Upper lobe of left lung (tissue), 6 donors: ENCODE measurements at places on chromosomes 16 and 17.
A peak's percentile ranks its signal among the peaks of the same experiment; 100 is the strongest.

DNA sequence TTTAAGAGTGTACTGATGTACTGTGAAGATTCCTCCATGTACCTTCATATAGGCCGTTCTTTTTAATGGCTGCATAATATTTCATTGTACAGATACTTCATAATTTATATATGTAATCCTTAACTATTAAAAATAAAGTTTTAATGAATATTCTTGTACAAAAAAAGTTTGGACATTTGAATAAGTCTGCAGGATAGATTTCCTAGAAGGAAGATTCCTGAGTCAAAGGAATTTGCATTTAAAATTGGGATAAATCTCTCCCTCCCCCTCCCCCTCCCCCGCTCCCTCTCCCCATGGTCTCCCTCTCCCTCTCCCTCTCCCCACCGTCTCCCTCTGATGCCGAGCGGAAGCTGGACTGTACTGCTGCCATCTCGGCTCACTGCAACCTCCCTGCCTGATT lies 15.6 kb upstream of the SLC13A2 start:
- no peak for DNase-seq

DNA sequence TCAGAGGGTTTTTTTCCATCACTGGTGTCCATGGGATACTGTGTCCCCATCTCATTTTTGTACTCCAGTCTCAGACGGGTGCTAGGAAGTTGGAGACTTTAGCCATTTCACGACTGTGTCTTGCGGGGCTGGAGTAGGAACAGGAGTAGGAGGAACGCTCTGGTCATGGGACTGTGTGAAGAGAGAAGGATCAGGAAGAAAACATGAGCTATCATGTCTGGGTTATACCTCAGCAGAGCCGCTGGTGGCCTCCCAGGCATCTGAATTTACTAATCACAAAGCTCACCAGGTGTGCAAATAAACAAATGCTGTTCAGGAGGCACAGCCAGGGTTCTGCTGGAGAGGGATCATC lies 225.4 kb downstream of the SEC14L1 start:
- no peak for DNase-seq

DNA sequence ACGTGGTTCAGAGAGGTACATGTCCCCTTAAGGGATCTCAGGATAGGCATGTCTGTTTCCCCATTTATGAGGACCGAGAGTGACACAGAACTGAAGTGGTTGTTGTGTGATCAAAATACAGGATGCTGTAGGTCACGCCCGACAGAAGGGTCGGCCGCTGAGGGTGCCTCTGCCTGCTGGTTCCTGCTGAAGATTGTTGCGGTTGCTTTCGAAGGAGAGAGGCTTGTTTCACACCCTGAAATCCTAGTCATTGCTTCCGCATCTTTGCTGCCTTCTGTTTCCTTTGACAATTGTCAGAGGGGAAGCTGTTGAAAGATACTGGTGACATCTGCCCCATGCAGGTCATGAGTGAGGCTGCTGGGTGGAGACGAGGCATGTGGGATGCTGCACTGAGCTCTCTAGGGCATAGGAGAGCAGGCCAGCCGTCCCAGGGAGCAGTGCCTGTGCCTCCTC lies 3.8 kb upstream of the NAT9 start:
- no peak for DNase-seq

DNA sequence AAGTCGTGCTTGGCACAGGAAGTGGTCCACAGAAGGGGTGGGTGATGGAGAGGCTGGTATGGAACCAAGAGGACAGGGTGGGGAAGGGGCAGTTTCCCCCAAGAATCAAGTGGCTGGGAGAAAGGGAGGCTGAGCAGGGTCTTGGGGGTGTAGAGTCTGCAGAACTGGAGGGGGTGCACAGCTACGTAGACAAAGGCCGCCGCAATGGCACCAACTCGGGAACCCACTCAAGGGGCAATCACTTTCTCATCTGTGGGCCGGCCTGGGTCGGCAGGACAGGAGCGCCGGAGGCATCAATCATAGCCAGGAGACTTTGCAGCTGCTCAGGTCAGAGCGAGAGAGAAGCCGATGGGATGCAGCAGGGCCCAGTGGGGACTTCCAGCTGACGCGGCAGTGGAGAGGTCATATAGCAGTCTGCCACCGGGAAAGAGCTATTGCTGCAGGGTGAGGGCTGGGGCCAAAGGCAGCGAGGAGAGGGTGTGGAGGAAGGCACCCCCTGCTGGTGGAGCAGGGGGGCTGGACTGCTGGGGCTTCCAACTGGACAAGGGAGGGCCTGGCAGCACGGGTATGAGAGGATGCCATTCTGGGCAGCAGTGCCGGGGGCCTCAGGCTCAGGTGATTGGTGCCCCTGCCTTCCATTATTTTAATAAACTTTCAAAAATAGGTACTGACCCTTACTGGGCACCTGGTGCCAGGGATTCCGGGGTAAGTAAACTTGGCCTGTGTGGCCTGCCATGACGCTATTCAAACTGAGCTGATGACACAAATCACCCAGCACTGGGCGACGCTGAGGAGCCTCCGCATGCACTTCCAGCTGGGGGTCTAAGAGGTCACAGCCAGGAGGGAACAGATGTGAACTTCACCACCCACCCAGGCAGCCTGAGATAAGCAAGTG lies 52.5 kb upstream of the MTSS2 start:
- peak; percentile 84 for DNase-seq

GRCh38 chr16:20001856-20002707 lies 71.6 kb downstream of the GPR139 start:
- peak; percentile 46 for DNase-seq

- no peak for DNase-seq
Measured at GRCh38 chr17:28256881-28257280, 62.1 kb upstream of the TMEM97 start.

DNA sequence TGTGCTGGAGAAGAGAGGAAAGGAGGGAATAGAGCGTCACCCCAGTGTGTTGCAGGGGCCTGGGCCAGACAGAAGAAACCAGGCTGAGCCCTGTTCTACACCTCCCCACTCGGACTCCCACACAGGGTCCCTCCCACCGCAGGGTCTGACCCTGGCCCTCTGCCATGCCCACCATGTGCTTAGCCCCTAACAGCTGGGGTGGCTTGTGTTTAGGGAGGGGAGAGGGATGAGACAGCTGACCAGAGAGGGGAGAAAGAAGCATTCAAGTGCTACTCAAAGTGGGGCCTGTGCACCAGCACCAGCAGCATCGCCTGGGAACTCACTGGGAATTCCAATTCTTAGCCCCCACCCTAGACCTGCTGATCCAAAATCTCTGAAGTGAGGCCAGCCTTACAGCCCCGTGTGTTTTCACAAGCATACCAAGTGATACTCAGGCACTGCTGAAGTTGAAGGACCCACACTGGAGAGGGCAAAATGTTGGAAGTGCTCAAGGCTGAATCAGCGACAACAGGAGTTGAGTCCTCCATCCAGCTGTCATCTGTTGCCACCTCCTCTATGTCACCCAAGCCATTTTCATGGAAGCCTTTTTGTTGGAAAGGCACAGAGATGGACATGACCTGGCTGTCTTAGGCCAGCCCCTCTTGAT lies 47.0 kb downstream of the FZD2 start:
- DNase-seq: no peak

DNA sequence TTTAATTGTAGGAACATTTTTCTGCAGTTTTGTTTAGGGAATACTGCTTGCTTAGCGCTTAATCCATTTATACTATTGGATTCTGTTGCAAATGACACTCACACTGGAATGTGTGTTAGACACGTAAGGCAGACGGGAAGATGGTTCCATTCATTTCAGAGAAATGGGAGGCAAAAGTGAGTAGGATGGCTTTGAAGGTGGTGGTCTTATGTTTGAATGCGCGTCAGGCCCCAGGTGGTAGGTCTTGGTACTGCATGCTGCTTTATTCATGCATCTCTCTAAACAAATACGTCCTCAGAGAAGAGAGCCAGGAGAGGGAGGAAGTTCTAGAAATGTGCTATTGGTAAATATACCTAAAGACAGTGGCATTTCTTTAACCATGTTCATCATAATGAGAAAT lies 997.6 kb upstream of the RBFOX1 start:
- no peak for DNase-seq

GRCh38 chr16:89473791-89474414 lies 16.5 kb downstream of the ANKRD11 start:
- DNase-seq: peak; percentile 46

DNA sequence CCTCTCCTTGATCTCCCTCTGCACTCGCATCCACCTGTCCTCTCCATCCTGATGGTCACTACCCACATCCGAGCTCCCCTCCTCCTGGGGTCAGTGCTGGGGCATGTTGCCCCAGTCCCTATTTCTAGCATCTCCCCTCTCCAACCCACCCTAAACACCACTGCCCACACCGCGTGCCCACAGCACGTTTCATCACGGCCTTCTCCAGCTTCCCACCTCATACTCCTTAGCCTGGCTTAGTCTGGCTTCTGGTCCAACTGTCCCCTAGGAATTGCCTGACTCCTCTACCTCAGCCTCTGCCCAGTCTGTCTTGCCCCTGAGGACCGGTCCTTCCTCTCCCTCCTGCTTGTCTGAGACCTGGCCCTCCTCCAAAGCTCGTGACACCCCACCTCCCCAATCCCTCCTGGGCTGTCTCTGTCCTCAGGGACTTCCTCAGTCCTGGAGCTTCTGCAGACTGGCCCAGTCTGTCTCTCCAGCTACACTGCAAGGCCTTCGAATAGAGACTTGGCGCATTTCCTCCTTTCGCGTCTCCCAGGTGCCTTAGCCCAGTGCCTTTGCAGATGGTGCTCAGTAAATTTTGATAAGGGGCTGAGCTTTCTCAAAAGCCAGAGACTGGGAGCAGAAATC lies 4.9 kb downstream of the ALOX15 start:
- no peak for DNase-seq

DNA sequence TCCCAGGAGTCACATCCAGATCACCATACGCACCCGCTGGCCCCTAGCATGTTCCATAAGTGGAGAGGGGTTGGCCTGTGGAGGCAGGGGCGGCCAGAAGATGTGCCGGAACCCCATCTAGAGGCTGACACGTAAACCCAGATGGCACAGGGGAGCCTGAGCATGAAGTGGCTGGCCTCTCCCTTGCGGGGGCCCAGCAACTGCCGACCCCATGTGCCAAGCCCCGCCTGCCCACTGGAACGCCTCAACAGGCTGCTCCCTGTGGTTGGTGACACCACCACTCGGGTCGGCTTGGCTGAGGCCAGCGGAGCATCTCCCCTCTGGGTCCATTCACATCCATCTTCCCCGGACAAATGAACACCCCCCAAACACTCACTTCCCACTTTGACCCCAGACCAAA lies 9.5 kb downstream of the BCAR1 start:
- no peak for DNase-seq

GRCh38 chr16:11475896-11476630 lies 110.7 kb downstream of the LITAF start:
- DNase-seq: no peak

DNA sequence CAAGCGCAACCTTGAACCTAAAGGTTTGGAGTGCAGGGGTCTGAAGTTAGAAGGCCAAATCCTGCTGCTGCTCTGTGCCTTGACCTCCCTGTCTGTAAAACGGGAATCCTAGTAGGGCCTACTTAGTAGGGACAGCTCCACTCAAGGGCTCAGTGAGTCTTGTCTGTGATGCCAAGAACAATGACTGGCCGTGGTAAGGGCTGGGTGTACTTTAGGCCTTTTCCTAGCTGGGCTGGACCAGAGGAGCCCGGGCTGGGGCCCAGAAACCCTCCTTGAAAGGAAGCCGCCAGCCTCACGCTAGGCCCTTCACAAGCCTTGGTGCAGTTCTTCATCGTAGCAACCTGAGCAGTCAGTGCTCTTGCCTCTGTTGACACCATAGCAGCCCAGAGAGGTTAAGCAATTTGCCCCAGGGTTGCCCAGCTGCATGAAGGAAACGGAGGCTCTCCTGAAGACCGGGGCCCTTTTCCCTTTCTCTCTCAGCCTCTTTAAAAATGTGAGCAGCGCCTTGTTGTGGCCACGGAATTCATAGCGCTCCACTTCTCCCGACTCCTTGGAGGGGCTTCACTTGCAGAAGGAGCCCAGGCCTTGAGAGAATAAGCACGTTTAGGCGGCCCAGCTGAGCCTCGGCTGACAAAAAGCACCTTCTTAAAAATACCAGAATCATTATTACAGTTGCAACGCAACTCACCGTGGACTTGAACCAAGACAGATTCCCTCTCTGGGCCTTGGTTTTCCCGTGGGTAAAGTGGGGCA lies 4.4 kb downstream of the NECAB2 start:
- DNase-seq: no peak

DNA sequence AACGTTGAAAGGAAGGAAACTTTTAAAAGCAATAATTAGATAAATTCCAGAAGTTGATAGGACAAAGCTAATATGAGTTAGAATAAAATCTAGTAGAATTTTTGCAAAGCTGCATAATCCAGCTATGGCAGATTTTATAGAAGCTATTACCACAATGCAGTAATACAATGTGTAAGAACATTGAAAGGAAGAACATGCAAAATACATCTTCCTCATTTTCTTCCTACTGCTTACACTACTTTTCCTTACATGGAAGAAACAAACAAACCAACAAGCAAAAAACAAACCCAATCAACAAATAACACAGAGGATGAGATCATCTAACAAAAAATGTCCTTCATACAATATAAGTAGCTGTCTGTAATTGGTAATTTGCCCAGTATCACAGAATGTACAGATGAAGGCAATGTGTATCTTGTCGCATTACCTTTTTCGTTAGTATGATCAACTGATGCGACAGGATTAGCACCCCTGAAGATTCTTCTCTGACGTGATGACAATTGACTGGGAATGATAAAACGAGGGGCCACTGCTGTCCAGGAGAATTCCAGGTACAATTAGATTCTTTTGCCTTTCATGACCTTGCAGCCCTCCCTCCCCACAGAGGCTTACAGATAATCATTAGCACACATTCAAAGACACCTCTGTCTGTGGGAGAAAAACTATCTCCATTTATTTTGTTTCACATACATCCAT lies 21.2 kb upstream of the LRRC37A start:
- no peak for DNase-seq

DNA sequence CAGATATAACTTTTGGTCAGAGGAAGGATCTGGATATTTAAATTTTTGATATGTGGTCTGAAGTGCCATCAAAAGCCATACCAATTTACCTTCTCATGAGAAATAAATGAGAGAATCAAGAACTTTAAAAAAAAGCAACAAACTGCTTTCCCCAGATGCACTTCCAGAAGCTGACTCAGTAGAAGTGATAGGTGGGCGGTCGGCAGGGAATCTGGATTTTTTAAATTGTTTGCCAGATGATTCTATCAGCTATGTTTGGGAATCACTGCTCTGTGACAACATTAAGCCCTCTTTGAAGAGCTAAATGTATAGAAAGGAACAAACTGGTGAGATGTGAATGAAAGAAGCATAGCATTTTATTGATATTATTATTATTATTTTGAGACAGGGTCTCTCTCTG lies 19.2 kb downstream of the CDH3 start:
- DNase-seq: no peak

DNA sequence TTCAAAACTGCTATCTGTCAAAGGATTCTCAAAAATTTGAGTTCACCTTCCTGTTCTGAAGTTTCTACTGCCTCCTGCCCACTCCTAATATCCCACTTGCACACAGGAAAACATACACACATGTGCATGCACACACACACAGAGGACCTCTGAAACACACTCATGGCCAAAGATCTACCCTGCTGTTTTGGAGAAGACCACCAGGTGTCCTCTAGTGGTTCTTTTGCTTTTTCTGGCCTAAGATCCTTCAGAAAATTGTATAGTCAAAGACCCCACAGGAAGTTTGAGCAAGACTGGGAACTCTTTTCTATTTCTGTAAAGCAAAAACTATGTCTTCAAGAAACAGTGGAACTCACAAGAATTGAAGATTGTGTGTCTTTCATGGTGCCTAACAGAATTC lies 90.2 kb downstream of the CDH8 start:
- no peak for DNase-seq
